HFFc6 (cell line): ENCODE measurements at places on chromosomes 16 and 17.

DNA sequence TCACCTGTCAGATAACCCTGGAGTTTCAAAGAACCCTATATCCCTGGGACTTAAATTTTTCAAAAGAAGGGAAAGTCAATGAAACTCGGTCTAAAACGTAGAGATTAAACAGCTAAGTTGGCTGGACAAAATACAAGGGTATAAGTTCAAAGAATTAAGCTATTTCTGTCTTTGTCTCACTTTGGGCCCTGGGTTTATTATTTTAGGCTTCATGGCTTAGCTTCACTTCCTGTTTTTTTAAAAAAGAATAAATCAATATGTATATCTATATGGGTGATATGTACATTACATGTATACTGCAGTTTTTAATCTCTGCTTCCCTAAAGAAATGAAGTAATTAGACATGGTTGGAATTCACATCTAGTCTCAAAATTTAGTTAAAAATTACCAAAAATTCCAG, 132.3 kb downstream of the TRIM37 start:
- DNase-seq, result no peak

DNA sequence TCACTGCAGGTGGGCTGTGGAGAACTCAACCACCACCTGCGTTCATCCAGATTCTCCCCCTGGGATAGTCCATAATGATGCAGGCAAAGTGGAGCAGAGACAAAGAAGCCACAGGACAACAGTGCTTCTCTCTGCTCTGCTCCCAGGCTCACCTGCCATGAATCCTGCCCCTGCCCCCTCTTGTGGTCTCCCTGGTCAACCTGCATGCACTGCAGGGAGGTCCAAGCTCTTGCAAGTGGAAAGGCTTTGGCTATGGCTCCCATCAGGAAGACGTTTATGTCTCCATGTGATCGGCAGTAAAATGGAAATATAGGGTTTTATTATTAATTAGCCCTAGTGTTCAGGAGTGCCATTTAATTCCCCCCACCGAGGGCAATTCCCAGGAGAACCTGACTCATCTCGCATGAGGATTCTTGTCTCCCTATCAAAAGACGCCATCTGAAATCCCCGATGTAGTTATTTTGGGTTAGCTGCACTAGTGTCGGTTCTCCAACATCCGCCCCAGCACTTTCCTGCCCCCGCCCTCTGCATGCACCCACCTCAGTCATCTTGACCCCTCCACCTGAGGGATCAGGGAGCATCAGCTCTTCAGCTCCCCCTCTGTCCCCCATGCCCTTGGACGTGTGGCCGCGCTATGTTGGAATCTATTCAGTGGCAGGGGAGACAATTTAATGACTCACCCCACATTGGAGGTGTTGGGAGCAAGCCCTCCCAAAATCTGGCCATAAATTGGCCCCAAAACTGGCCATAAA, 91.8 kb downstream of the KCNJ12 start:
- no peak for DNase-seq

GRCh38 chr16:29807426-29808218, 1.3 kb downstream of the MAZ start:
- DNase-seq, result peak; percentile 92

DNA sequence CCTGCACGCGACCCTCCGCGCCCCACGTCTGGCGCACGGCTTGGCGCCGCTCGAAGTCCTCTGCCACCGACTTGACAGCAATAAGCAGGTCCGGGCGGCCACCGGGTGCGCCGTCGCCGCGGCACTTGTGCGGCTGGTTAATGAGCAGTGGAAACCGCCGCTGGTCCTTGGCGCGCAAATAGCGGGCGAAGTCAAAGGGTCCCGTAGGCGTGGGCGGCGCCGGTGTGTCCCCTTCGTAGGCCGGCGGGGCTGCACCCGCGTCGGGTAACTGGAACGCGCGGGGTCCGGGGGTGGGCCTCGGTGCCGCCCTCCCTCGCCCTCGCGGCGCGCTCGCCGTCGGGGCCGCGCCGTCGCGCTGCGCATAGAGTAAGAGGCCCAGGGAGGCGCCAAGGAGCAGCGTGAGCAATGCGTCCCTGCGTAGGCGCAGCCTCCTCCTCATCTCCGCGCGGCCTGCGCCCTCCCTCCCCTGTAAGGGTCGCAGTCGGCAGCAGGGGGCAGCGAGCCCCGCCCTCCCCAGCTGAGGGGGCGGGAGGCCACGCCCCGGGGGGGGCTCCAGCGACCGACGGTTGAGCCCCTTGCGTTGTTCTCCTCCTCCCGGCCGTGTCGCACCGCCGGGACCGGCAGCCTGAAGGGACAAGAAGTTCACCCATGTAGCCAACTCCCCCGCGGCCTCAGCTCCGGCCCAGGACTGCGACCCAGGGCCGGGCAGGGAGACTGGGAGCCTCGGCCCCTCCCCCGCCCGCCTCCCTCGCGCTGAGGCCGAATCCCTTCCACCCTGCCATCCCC, 558 bp downstream of the B3GNT9 start:
- DNase-seq, result no peak

- no peak for DNase-seq
These were observed 887 bp upstream of the EVI2B start for GRCh38 chr17:31314782-31315100.

DNA sequence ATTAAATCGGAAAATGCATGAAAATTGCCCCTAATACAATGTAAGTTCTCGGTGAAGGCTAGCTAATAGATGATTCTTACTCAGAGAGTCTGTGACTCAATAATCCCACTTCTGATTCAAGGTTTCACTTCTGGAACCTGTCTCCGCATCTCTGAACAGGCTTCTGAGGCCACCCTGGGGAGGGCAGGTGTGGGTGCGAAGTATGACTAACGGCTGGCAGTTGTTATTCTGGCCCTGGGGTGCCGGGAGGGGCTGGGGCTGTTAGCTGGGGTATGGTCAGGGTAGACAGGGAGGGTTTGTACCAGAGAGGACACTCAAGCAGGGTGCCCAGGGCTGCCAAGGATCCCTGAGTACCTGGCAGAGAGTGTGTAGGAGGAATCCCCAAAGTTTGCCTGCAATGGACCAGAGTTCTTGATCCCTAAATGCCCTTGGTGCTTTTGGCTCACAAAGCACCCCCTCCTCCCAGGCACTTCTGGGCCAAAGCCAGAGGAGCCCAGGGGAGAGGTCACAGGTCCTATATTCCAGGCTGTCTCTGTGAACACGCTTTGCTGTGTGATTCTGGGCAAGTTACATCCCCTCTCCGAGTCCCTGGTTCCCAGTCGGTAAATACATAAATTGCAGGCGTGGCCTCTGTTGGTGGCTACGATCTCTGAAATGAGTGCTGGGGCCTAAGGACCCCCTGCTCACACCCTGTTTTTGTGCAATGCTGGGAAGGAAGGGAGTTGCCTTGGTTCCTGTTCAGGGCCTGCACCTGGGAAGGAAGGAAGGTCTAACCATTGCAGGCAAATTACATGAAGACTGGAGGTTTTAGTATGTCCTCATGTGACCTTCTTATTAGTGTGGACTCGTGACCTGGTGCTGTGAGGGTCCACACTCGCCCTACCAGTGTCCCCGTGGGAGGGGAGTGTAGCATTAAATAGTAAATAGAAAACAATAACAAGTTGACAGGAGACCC, 49.9 kb upstream of the CPNE2 start:
- peak; percentile 17 for DNase-seq

GRCh38 chr16:78503602-78504001, 404.1 kb downstream of the WWOX start:
- no peak for DNase-seq
